ENCODE measurements at places on chromosomes 7 and 10.

- no peak for DNase-seq
Measured at GRCh38 chr10:69242040-69242851, 22.1 kb downstream of the HKDC1 start.

DNA sequence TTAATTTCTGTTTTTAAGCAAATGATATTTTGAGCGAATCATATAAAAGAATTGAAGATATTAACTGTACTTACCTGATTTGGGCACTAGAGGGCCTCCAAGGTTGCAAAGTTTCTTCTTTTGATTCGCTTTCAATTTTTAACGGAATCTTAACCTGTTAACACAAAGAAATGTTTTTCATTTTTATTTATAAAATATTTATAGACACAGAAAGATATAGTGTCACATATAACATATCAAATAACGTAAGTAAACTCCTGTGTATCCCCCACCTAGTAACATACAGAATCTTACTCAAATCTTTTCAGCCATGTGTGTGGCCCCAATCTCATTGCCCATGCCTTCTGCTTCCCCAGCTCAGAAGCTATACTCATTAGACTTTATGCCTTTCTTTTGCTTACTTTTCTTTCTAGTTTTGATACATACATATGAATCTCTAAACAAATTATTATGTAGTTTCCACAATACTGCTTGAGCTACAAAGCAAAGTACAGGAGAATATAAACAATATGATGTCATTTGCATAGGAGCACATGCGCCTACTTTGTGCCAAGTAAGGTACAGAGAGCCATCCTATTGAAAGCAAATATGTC is 49.5 kb upstream of the ZPBP start:
- DNase-seq, result no peak

GRCh38 chr10:132575320-132576201 is 38.0 kb downstream of the INPP5A start:
- DNase-seq, result no peak

DNA sequence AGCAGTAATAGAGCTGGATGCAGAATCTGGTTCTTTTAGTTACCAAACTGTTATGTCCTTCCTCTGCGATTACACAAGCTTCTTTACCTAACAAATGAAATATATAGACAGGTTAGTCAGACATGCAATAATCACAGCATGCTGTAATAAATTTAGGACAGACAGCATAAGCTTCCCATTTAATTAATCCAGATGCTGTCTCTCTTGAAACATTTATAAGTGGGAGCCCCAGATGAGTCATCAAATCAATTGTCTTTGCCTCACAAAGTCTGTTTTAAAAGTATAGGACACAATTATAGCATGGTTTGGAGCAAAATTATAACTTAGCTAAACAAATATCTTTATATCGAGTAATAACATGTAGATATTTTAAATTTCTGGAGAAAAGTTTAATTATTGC is 1.6 kb downstream of the CDNF start:
- no peak for DNase-seq

DNA sequence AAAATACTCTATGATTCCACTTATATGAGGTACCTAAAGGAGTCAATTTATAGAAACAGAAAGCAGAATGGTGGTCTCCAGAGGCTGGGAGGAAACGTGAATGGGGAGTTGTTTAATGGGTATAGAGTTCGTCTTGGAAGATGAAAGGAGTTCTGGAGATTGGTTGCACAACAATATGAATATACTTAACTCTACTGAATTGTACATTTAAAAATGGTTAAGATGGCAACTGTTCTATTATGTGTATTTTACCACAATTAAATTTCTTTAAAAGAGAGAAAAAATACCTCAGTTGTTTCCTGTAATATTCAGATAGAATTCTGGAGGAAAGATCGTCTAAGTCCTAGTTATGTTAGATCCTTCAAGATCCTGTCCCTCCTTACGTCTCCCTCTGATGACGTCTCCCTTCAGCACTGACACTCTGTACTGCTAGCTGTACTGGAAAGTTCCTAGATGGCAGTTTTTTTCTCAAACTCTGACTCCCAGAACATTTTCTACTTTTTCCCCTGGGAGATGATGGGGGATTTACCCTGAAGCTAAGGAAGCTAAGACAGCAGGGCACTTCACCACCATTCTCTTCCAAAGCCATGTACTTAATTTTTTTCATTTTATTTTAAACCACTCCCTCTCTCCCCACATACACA is 53.2 kb upstream of the CAV2 start:
- no peak for DNase-seq

DNA sequence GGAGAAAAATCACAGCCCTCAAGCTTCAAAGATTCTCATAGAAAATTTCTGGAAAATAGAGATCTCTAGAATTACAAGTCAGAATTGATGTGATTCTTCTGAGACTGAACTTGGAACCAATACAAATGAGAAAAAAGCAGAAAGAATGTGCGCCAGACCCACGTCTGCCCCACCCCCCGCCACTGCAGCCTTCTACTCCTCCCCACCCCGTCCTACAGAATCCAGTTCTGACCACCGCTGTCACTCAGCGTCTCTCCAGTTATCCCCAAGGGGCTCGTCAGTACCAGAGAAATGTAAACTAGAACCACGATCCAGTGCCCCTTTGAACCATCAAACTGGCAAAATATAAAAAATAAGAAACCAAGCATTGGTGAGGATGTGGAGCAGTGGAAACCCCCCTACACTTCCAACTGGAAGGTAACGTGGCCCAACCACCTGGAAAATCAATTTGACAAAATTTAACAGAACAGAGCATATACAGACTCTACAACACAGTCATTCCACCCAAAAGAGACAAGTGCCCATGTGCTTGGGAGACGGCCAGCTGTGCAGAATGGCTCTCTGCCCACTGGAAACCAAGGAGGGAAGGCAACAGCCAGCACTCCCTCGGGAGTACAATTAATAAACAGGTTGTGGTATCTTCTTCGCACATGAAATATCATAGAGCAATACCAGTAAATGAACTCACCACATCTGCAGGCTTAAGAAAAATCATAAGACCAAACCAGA is 397.9 kb downstream of the TNS3 start:
- no peak for DNase-seq

- no peak for DNase-seq
Measured at GRCh38 chr7:1987084-1987535, 245.6 kb downstream of the MAD1L1 start.

GRCh38 chr7:29798422-29798821 is 7.9 kb upstream of the WIPF3 start:
- no peak for DNase-seq

GRCh38 chr10:114682532-114682931 is 24.5 kb upstream of the ABLIM1 start:
- no peak for DNase-seq

DNA sequence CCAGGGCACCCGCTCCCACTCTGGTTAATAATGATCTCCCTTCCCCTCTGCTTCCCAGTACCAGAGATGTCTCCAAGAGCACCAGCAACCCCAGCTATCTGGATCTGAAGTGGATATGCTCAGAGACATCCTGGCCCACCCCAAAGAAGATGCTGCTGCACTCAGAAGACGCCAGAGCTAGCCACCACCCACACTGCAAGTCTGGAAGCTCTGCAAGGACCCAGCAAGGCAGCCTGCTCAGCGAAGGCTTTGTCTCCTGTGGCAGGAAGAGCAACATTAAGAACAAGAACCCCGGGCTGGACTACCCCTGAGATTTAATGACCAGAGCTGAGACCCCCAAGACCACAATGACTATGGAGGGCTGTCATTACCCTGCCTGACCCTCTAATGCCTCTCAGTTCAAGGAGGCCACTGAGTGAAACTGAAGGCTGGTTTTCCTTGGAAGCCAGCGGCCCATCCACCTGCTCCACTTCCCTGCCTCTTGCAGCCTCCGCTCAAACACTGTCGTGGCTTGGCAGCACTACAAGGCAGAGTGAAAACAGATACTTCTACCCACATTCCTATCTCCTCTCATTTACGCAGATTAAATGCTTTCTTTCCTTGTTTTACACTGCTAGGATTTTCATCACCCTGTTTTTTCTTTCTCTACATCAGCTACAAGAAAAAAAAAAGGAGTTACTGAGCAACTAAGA is 202.2 kb downstream of the SNX10 start:
- DNase-seq, result no peak

DNA sequence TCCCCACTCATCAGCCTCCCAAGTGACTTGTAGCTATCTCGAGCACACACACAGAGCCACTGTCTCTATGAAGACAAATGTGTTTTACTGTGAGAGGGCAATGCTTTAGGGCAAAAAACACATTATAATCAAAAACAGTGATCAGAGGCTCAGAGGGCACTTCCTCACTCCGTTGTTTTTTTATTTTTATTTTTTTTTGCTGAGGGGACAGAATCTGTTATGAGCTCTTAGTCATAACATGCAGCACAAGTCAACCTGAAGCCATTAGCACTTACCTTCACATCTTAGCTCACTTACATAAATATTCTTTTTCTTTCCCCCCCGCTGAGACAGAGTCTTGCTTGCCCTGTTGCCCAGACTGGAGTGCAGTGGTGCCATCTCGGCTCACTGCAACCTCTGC is 157.7 kb downstream of the CALN1 start:
- DNase-seq, result no peak

GRCh38 chr7:74351836-74352235 is 62.6 kb downstream of the CLIP2 start:
- no peak for DNase-seq

- no peak for DNase-seq
Measured at GRCh38 chr10:45000138-45000751, 478 bp upstream of the ZNF22 start.

- DNase-seq, result no peak
Measured at GRCh38 chr10:104101902-104102301, 16.2 kb upstream of the COL17A1 start.

DNA sequence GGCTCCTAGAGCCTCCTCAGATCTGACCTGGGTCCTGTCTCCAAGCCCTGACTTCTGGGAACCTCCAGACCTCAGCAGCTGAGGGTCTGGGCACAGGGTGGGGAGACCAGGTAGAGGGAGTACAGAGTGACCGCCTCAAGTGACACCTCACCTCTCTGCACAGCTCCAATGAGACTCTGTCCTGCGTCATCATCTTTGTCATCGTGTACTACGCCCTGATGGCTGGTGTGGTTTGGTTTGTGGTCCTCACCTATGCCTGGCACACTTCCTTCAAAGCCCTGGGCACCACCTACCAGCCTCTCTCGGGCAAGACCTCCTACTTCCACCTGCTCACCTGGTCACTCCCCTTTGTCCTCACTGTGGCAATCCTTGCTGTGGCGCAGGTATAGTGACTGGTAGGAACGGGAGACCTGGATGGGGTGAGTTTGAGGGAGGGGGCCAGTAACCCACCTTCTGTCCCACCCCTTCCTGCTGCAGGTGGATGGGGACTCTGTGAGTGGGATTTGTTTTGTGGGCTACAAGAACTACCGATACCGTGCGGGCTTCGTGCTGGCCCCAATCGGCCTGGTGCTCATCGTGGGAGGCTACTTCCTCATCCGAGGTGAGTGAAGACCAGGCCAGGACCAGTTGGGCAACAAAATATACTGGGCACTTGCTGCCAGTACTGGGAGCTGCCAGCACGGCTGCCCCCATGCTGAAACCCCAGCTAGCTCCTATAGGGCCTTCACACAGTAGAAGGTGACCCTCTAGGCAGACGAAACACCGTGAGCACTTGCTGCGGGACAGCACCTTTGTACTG is 17.8 kb downstream of the SMO start:
- no peak for DNase-seq

GRCh38 chr7:66522518-66522917 is 106.2 kb upstream of the KCTD7 start:
- no peak for DNase-seq

Measured in activated CD8-positive, alpha-beta memory T cell treated with anti-CD3 and anti-CD28 coated beads for 48 hours (primary cell).